Stimulated activated CD8-positive, alpha-beta memory T cell treated with anti-CD3 and anti-CD28 coated beads, Interleukin-12 subunit alpha, Interleukin-12 subunit beta, amount 100 ng/mL, for 1 hour (primary cell): ENCODE measurements at places on chromosomes 1 and 21.

DNA sequence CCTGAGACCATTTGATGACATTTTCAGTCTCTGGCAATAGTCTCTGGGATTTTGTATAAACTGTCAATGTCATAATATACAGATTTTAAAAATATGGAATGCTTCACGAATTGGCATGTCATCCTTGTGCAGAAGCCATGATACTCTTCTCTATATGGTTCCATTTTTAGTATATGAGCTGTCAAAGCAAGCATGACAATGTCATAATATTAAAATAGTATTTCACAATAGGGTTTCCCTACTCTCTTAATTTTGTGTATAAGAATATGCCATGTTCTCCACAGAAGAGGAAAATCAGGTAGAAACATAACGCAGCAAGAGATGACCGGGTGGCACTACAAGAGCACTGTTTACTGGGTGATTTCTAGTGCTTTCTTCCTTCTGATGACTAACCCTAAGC is 8.3 kb upstream of the DIPK1A start:
- no peak for DNase-seq

- DNase-seq, result no peak
These were observed 113.4 kb downstream of the ERG start for GRCh38 chr21:38384675-38385426.

DNA sequence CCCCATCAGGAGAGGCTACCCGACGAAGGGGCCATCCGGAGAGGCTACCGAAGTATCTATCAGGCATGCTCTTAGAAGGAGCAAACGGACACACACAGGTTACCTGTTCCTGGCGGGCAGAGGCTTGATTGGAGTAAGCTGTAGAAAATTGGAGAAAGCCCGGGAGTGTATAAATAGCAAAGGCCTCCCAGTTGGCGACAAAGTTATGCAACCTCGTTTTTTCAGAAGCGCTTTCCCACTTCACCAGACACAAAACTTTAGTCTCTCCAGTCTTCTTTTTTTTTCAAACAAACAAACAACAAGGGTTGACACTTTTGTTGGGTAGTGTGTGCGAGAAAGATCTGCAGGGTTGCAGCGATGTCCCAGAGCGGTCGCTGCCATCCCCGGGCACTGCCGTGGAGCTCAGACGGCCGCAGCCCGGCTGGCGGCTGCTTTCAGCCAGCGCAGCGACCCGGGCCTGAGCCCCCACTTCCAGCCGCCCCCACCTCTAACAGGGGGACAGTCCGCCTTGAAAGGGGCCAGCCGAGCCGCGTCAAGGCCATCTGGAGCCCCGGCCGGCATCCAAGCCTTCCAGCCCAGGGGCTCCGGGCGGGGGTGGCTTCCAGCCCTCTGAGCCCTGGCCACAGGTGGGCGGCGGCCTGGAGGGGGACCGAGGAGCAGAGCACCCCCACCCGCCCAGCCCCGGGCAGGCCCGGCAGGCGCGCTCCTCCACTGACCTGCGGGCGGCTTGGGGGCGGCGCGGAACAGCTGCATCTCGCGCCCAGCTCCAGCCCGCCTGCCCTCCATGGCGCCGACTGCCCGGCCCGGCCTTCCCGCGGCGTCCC is 616 bp downstream of the MCOLN3 start:
- no peak for DNase-seq

DNA sequence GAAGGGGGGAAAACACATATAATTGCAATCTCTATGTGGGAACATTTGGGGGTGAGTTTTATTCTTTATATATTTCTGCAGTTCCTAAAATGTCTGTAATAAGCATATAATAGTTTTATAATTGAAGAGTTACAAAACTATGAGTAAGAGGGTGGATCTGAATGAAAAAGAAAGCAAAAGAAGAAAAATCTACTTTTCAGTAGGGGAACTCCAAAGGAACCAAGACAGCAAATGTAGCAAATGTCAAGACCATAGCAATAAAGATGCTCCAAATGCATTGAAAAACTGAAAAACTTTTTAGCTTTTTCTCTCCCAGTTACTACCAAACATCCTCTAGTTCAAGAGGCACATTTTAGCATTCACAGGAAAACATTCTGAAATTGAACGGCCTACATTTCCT is 434.8 kb downstream of the LMO4 start:
- DNase-seq, result no peak

DNA sequence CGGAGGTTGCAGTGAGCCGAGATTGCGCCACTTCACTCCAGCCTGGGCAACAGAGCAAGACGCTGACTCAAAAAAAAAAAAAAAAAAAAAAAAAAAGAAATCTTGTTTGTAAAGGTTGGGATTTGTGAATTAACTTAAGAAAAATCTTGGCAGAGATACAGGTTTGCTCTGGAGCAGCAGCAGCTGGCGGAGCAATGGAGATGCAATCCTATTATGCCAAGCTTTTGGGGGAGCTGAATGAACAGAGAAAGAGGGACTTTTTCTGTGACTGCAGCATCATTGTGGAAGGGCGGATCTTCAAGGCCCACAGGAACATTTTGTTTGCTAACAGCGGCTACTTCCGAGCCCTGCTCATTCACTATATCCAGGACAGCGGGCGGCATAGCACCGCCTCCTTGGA is 5.6 kb downstream of the ZBTB8B start:
- DNase-seq, result no peak

DNA sequence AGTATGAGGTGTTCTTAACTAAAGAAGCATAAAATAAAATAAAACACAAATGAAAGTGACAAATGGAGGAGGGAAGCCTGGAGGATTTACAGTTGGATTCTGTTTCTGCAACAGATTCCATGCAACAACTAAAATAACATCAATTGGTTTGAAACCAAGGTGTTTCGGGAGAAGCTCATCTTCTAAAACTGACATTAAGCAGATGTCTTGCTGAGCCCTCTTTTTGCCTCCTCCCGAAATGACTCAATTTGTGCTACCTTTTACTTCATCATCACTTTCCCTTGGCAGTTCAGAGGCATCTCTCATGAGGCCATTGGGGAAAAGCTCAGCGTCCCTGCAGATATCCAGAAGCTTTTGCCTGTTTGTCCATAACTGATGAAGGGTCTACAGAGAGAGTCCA is 121.6 kb upstream of the ADAR start:
- no peak for DNase-seq

DNA sequence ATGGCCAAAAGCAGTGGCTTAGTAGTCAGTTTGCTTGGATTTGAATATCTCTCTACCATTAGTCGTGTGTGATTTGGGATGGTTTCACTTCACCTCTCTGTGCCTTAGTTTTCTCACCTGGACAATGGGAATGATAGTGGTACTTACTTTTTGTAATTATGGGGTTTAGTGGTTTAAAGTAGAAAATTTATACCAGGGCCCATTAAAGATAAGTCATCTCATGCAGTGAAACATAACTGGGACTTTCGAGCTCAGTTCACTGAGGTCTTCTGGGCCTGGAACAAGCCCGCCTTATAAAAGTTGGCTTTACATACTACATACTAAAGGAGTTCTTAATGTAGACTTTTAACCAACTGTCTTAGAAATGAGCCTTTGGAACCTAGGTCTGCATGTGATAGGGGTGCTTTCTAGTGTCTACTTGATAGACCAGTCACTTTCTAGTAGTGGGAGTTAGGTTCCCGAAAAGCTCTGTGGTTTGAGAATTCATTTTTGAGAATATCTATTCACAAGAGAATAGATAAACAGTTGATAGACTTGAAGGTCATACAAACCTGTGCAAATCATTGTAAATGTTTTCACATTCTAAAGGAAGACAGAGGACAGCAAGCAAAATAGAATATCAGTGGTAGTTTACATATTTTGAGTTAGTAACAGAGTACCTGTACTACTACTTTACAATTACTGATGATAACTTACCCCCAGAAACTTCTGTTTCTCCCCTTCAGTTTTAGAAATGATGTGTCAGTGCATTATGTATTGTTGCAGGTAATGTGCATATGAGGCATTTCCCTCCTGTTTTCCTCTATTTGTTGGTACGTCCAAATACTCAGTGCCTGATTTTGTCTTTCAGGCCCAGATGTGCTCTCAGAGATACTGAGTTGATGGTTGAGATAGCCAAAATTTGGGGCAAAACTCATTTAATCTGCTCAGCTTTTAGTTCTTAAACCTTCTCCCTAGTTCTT is 48.0 kb downstream of the DYRK1A start:
- no peak for DNase-seq

DNA sequence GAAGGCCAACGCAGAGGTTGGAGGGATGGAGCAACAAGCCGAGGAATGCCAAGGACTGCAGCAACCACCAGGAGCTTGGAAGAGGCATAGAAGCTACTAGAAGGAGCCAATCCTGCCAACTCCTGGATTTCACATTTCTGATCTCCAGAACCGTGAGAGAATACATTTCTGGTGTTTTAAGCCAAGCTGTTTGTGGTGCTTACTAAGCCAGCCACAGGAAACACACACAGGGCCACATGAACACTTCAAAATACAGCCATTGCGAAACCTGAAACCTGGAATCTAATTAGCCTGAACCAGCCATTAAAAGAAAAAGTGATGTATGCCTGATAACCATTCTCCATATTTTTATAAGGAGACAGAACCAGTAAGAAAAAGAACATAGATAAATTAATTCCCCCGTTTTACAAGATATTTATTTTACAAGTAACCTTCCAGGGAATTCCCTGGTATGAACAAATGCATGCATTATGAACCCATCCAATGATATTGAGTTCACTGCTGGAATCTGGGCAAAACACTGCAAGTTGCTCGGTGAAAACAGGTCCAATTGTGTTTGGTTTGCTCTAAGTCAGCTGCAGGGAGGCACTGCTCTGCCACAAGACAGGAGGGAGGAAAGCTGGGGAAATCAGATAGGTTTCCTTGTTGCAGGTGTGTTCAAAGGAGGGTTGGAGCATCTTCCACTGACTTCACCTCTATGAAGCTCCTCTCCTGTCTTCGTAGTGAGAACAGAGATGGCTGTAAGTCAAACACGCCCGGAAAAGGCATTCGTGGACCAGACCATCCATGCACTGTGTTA is 70.2 kb downstream of the ETS2 start:
- no peak for DNase-seq

DNA sequence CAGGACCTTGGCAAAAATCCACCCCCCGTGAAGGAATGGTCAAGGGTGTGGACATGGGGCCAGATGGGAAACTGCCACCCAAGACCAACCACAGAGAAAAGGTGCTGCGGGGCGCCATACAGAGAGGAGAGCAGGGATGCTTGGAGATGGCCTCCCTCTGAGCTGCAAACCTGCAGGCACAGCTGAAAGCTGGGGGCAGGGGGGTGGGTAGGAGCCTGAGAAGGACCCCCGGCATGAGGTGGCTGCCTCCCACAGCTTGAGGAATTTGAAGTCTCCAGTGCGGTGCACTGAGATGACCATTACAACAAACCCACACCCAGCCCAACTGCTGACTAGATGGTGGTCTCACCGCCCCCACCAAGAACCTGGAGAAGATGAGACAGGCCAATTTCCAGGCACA is 84.8 kb downstream of the WDR4 start:
- DNase-seq, result no peak
